ENCODE measurements at places on chromosomes 12 and 14.
A peak's percentile ranks its signal among the peaks of the same experiment; 100 is the strongest.

GRCh38 chr12:113196990-113197389 lies 11.5 kb downstream of the RITA1 start:
- DNase-seq = peak; percentile 68

- DNase-seq = peak; percentile 84
Measured at GRCh38 chr12:130870442-130871285, 1.2 kb upstream of the RAN start.

GRCh38 chr12:102806110-102806509 lies 110.9 kb downstream of the PAH start:
- DNase-seq = no peak

DNA sequence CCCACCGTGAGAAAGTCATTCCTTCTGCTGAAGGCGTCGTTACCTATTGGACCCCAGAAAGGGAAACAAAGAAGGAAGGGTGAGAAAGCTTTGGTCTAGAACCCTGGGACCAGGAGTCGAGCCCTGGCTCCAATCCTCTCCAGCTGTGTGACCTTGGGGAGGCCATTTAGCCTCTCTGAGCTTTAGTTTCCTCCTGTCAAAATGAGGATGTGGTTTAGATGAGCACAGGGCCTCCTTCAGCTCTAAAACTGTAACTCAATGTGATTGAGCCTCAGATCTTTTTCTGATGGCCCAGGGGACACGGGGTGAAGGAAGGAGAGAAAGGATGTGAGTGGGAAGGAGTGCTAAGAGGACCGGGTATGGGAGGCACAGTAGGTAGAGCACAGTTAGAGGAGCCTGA lies 7.7 kb downstream of the JDP2 start:
- DNase-seq = no peak

GRCh38 chr12:47397664-47398281 lies 308.1 kb downstream of the RPAP3 start:
- peak; percentile 3 for DNase-seq

- DNase-seq = no peak
Measured at GRCh38 chr14:23604675-23605170, 26.1 kb upstream of the JPH4 start.

GRCh38 chr12:51108136-51108535 lies 24.7 kb upstream of the CSRNP2 start:
- no peak for DNase-seq

DNA sequence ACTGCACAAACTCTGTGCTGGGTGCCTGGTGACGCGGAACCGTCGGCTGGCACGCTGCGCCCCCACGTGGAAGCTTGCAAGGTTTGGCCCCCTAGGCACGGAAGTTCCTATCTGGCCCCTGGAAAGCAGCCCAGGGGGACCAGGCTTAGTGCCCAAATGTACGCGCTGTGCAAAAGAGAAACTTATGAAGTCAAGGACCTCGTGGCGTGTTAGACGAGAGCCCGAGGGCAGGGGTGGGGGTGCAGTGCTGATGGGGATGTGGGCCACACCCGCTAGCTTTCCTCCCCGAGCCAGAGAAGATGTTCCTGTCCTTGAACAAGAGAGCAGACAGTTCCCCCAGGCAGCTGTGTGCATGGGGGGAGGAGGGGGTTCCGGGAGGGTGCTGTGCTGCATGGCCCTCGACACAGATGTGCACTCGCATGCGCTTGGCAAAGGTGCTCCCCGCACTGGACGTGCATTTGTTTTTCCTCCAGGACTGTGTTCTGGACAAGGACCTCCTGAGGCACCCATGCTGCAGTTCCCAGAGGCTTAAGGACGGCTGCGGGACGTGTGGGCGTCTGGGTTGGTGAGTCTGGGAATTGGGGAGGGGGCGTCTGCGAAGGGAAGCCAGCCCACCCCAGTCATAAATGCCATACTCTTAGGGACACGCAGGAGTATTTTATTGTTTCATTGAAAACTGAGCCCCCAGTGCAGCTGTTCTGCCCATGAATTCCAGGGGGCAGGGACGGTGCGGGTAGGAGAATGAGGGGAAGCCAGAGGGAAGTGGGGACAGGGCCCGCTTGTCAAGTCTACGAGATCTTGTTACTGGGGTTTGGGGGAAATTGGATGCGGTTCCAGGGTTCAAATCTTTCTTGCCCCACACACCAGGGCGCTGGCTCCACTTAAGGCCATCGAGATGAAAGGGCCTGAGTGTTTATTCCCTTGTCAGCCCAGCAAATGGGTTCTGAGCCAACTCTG lies 80.0 kb downstream of the NTF3 start:
- DNase-seq = peak; percentile 73

DNA sequence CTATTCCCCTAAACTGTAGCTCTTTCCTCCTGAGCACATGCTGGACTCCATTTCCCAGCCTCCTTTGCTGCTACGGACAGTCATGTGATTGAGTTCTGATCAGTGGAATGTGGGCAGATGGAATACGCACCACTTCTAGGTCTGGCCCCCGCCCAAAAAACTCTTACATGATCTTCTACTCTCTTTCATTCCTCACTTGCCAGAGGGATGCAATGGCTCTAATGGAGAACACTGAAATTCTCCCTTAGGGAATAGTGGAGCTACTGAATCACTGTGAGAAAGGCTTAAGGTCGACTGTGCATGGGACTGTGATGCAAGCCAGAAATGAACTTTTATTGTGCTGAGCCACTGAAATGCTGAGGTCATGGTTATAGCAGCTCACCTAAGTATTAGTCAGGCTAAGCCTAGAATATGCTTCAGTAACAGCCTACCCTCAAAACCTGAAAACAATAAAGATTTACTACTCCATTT lies 13.0 kb upstream of the TMED2 start:
- peak; percentile 65 for DNase-seq

- DNase-seq = no peak
Measured at GRCh38 chr14:76682367-76682766, 78.9 kb upstream of the VASH1 start.

GRCh38 chr14:52332269-52332668 lies 18.2 kb downstream of the PTGER2 start:
- DNase-seq = no peak

- DNase-seq = no peak
Measured at GRCh38 chr12:115008929-115009328, 325.0 kb upstream of the TBX3 start.

GRCh38 chr14:100871234-100872186 lies 32.0 kb downstream of the RTL1 start:
- no peak for DNase-seq

GRCh38 chr12:62190689-62191490 lies 69.3 kb upstream of the USP15 start:
- DNase-seq = peak; percentile 69

- no peak for DNase-seq
Measured at GRCh38 chr14:20632448-20632830, 9.1 kb downstream of the OR6S1 start.

DNA sequence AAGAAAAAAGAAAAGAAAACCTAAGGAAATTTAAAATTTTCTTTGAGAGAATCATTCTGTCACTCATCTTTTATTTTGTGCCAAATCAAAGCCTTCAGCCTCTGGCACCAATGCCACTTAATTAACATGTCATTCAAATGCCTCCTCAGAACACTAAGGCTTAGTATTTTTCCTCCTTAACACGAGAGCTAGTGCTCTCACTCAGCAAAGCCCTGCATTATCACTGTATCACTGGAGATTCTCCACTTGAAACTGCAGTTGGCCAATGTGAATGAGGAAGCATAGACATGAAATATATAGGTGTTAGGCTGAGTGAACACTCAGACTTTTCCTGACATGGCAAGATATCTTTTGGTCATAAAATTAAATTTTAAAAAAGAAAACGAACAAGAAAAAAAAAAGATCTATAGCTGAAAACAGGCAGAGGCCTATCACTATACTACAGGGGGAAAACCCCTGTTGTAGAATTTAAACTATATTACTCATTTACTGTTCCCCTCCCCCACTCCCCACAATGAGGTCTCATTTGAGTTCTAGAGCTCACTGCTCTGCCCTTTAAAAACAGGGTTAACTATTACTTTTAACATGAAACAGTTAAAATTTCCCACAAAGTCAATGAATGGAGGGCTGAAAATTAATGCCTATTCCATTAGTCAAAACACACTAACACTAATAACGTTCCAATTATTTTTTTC lies 5.1 kb downstream of the MBIP start:
- DNase-seq = no peak

- DNase-seq = no peak
Measured at GRCh38 chr12:94753036-94753679, 102.8 kb upstream of the TMCC3 start.

GRCh38 chr14:105071942-105072341 lies 6.7 kb upstream of the GPR132 start:
- no peak for DNase-seq

GRCh38 chr14:49982501-49982951 lies 89.6 kb downstream of the ARF6 start:
- no peak for DNase-seq

DNA sequence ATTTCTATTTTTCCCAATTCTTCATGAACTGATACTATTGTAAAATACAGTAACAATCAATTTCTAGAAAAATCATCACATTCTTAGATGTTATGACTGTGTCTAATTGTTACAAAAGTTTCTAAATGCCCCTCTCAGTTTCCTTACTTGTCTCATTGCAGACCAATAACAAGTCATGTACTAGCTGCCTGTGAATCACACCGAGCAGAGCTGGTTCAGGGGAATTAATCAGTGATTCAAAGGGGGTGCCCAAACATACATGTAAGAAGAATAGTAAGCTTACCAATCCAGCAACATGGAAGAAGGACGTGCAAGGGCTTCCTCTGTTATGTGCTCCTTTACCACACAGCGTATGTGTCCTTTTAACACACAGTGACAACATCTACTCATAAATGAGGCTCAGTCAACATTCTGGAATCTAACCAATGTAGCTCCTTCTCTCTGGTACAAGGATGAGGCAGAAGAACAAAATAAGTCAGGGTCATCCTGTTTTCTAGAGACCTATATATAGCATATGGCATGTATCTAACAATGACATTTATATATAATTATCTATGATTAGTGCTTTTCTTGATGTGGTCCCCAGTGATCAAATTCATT lies 126.4 kb downstream of the SCN8A start:
- DNase-seq = no peak

- DNase-seq = no peak
Measured at GRCh38 chr12:1252758-1253157, 261.7 kb downstream of the ERC1 start.

DNA sequence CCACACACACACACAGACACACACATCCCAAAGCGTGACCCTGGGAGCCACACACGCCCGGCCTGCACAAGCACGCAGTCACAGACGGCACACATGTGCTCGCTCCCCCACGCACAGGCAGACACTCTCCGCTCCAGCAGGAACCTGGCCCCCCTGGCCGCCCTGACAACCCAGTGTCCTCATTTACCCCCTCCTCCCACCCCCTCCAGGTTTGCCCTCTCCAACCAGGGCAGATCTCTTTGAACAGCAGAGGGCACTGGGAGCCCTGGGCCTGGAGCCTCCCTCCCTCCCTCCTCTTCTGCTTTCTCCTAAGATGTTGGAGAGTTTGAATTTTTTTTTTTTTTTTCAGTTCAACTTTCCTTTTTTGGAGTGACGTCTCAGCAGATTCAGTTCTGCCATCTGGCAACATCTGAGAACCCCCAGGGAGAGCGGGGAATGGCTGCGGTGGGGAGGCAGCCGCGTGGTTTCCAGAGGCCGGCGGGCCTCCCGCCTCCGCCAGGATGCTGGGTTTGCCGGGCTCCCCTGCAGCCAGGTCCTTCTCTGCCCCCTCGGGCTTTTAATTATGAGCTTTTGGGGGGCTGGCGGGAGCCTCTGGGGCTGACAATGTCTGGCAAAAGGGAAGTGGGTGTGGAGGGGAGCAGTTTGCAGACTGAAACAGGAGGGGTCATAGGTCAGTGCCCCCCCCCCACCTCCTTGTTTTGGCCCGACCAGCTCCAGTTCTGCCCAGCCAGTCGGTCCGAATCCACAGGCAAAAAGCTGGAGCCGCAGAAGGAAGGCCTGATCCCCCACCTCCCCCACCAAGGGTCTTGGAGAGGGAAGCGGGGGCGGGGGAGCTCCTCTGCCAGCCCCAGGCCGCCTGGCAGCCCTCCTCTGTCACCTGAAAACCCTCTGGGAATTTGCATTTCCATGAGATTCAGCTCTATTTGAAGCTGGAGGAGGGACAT lies 1.3 kb upstream of the NCOR2 start:
- DNase-seq = peak; percentile 78

DNA sequence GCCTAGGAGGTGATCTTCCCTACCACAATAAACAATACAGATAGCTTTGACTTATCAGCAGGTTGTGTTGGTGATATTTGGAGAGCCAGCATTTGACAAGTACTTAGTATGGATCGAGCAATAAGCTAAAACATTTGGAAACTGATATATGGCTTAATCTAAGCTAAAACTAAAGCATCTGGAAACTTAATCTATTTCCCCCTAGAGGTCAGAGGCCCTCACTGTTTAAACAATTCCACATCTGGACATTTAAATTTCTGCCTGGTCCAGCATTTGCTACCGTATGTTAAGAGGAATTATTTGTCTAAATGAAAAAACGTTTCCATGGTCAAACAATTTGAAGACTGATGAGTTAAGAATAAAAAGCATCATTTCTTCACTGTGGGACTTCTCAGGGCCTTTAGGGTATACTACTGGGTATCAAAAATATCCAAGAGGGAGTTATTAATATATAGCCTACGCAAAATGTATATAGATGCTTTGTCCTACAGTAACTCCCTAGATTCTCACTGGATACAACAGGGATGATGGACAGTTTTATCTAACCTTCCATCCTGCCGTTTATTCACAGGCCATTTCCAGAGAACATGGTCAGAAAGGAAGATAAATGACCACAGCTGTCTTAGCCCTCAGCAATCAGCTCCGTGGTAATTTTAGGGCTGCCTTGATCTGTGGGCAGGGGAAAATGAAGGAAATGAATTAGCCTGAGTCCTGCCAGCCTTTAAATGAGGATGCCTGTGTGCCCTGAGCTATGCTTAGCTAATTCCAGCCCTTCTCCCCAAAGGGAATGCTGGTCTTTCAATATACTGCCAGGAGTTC lies 135.4 kb upstream of the NUDT4 start:
- DNase-seq = no peak

- peak; percentile 58 for DNase-seq
Measured at GRCh38 chr12:122944605-122945592, 21.4 kb downstream of the ABCB9 start.

GRCh38 chr14:67630186-67630585 lies 10.5 kb downstream of the ARG2 start:
- DNase-seq = no peak

DNA sequence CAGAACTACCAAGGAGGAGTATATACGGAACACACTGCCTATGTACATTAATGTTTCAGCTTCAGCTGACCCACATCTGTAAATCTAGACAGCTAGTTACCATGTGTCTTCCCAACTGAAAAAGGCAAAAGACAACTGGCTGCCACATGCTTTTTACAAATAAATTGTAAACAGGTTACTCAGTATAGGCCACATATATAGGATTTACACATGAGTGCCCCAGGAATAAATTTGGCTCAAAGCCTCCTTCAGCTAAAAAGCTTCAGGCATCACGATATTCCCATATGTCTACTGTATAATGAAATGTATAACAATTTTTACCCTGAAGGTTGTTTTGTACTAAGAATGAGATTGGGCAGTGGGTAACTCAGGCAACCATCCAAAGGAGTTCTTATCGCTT lies 175.9 kb upstream of the BMP4 start:
- no peak for DNase-seq

- no peak for DNase-seq
Measured at GRCh38 chr12:98606359-98606988, 13.0 kb downstream of the SLC25A3 start.

- no peak for DNase-seq
Measured at GRCh38 chr12:51922762-51923505, 15.6 kb downstream of the ACVRL1 start.
